Activated CD4-positive, alpha-beta T cell treated with anti-CD3 and anti-CD28 coated beads for 48 hours (primary cell): ENCODE measurements at places on chromosomes 7 and 10.

DNA sequence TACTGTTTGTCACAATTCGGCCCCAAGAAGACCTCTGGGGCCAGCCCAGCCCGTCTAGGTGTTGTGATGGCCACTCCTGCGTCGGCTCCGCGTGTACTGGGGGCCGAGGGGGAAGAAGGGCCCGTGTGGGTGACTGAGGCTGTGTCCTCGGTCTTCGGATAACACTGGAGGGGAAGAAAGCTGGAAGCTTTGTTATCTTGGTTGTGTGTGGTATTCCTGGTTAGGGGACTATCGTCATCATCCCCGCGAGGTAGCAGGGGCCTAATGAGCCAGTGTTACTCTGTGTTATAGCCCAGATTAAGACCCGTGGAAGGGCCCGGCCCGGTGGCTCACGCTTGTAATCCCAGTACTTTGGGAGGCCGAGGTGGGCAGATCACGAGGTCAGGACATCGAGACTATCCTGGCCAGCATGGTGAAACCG, 854 bp downstream of the MTG1 start:
- DNase-seq: no peak

- DNase-seq: no peak
These were observed 55.2 kb downstream of the ZEB1 start for GRCh38 chr10:31374146-31374696.

GRCh38 chr10:521261-522250, 167.9 kb downstream of the DIP2C start:
- DNase-seq: no peak

GRCh38 chr10:24643679-24644209, 79.9 kb downstream of the ARHGAP21 start:
- no peak for DNase-seq

GRCh38 chr7:71705217-71705616, 573.3 kb downstream of the GALNT17 start:
- no peak for DNase-seq

DNA sequence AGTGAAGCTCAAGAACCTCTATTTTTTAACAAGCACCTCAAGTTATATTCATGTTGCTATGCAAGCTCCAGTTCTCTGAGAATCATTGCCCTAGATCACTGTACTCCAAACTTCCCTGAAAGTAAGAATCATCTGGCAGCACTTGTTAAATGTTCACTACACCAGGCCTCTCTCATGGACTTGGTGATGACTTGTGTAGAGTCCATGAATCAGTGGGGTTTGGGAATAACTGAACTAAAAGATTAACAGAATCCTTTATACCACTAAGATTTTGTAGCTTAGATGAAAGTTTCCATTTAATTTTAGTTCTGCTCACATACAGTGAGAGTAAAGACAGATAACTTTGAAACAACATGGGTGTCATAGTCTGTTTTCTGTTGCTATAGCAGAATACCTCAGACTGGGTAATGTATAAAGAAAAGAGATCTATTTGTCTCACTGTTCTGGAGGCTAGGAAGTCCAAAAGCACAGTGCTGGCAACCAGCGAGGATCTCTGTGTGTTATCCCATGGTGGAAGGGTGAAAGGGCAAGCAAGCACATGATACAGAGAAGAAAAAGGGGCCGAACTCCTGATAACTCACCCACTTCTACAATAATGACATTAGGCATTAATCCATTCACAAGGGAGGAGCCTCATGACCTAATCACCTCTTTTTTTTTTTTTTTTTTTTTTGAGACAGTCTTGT, 27.9 kb upstream of the AOAH start:
- no peak for DNase-seq

DNA sequence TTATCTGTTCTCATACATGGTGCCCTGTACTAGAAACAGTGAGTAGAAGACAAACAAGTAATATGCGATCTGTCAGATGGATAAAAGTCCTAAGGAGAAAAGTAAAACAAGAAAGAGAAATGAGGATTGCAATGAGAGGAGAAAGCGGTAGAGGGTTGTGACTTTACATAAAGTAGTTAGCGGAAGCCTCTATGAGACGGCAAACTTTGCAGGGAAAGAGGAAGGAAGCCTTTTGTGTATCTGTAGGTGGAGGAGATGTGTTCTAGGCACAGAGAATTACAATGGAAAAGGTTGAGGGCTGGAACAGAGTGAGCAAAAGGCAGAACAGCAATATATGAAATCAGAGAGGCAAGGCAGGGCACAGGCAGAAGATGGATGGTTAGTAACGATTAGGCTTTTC, 150.4 kb upstream of the SEMA3E start:
- no peak for DNase-seq

- DNase-seq: peak; percentile 21
These were observed 71.9 kb downstream of the WIPF3 start for GRCh38 chr7:29878081-29878688.

- DNase-seq: no peak
These were observed 74.2 kb downstream of the EEPD1 start for GRCh38 chr7:36227223-36227622.

GRCh38 chr7:5679048-5679812, 102.2 kb downstream of the RNF216 start:
- no peak for DNase-seq

DNA sequence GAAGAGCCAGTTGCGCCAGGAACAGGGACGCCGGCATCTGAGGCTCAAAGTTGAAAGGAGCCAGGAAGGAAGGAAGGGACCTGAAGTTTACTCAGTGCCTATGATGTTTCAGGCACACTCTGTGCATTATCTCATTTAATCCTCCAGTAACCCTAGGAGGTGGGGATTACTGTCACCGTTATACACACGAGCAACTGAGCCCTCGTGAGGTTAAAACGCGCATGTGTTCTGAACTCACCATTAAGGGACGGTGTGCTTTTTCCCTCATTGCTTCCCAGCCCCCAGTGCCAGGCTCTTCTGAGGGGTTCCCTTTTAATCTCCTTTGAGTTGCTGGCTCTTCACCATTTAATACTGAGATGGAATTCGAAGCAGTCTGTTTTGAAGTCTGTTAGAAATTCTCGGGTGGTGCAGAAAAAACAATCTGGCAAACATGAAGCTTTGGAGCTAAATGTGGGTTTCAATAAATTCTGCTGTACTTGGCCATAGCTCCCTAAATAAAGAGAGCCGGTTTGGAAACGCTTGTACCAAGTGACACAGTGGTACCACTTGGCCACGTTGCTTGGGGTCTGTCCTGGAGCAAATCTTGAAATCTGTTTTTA, 102.2 kb downstream of the TAX1BP1 start:
- DNase-seq: no peak

- DNase-seq: no peak
These were observed 59.0 kb downstream of the MDH2 start for GRCh38 chr7:76106893-76107292.

DNA sequence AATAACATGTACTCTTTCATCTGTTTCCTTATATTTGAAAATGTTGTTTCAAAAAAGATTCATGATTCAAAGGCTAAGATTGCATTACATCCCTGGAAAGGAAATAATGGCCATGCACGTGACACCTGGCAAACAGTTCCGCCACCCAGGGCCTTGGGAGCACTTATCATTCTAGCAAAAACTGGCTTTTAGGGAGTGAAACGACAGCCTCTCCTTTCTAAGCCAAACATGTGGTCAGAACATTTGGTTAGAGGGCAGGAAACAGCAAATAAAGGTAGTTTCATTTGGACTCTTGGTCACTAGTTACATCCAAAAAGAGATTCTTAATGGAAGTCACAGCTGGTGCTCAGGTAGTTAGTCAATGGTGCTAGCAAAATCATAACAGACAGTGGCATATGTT, 83.5 kb downstream of the FAS start:
- DNase-seq: no peak

DNA sequence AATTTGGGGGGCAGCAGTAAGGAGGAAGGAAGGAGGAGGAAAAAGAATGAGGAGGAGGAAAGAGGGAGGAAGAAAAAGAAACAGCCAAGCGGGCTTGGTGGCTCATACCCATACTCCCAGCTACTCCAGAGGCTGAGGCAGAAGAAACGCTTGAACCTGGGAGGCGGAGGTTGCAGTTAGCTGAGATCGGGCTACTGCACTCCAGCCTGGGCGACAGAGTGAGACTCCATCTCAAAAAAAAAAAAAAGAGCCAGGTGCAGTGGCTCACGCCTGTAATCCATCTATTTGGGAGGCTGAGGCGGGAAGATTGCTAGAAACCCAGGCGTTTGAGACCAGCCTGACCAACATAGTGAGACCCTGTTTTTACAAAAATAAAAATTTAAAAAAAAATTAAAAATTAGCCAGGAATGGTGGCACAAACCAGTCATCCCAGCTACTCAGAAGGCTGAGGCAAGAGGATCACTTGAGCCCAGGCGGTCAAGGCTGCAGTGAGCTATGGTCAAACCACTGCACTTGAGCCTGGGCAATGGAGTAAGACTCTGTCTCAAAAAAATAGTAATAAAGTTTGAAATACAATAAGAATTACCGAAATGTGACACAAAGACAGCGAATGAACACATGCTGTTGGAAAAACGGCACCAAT, 14.1 kb upstream of the CRCP start:
- no peak for DNase-seq

GRCh38 chr7:29853789-29854188, 47.5 kb downstream of the WIPF3 start:
- DNase-seq: no peak
